ENCODE measurements at places on chromosomes 5 and 9.

DNA sequence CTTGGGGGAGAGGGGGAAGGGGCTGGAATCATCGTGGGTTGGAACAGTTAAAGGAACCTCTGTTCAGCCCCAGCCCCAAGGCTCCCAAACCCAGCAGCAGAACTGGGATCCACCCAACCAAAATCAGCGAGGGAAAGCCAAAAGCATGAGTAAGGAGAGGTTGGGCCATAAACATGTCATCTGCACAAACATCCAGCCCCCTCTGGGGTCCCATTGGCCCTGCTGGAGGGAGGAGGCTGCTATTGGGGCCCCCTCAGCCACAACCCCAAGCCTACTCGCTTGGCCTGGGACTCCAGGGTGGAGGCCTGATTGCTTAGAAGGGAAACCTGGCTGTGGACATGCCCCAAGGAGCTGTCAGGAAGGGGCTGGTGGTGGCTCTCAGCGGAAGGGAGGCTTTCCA, 154.9 kb downstream of the FGF18 start:
- H3K36me3 ChIP-seq = no peaks in the 10 kb centered on the region
- H3K27ac ChIP-seq = no peak overlapping the region
- DNase-seq = no peak
- H3K4me3 ChIP-seq = no peak overlapping the region

DNA sequence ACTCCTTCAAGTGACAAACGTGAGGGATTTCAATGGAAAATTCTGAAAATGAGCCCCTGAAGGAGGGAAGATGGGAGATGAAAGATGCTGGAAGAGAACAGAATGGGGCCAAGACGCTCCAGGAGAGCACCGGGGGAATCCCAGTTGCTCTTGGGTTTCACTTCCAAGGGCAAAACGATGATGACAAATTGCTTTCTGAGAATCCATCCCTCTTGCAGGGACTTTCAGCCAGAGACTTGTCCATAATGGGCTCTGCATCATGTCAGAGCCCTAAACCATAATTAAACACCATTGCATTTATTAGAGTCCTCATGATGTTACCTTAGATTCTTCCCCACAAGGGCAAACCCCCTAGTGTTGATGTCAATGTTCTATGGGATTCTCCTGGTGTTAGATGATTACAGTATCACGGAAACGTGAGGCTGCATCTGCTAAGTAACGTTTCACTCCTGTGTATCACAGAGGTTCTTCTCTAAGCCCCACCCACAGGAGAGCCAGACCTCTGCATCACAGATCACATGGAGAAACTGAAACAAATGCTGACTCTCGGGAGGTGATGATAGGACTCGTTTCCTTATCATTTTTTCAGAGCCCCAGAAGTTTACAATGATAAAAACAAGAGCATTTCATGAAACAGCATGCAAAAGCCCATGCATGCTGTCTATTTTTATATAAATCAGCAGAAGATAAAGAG, 114.4 kb downstream of the TENT4A start:
- no peaks in the 10 kb centered on the region for H3K27me3 ChIP-seq
- H3K4me3 ChIP-seq = no peak overlapping the region
- no peaks in the 10 kb centered on the region for H3K4me1 ChIP-seq
- no peaks in the 10 kb centered on the region for H3K36me3 ChIP-seq
- no peak for DNase-seq

DNA sequence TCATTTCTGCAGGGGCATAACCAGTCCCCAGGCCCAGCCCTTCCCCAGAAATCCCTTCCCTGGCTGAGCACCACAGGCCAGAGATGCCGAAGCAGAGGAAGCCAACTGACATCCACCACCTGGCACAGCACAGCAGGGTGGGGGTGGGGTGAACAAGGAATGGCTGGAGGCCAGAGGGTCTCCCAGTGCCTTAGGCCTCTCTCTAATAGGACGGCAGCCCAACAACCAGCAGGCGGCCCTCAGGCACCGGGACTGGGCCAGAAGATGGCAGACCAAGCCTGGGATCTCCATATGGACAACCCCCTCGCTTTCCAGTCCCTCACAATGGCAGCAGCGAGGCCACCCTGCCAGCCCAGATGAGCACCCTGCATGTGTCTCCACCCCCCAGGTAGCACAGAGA, 13.2 kb downstream of the PDLIM4 start:
- H3K36me3 ChIP-seq = no peaks in the 10 kb centered on the region
- no peak for DNase-seq
- H3K4me1 ChIP-seq = peaks cover 19% of the 10 kb centered on the region
- no peak overlapping the region for H3K27ac ChIP-seq

- no peak overlapping the region for H3K27ac ChIP-seq
- no peak for DNase-seq
- H3K27me3 ChIP-seq = no peaks in the 10 kb centered on the region
- no peak overlapping the region for H3K4me3 ChIP-seq
Measured at GRCh38 chr5:147860641-147861025, 17.9 kb upstream of the SCGB3A2 start.

- no peak overlapping the region for H3K27ac ChIP-seq
- no peaks in the 10 kb centered on the region for H3K27me3 ChIP-seq
- no peak overlapping the region for H3K4me3 ChIP-seq
Measured at GRCh38 chr9:122379340-122379739, 8.5 kb downstream of the PTGS1 start.

GRCh38 chr9:636931-637591, 204.4 kb upstream of the DMRT1 start:
- no peaks in the 10 kb centered on the region for H3K4me1 ChIP-seq
- DNase-seq = no peak
- H3K36me3 ChIP-seq = no peaks in the 10 kb centered on the region
- H3K27me3 ChIP-seq = no peaks in the 10 kb centered on the region
- H3K4me3 ChIP-seq = no peak overlapping the region

DNA sequence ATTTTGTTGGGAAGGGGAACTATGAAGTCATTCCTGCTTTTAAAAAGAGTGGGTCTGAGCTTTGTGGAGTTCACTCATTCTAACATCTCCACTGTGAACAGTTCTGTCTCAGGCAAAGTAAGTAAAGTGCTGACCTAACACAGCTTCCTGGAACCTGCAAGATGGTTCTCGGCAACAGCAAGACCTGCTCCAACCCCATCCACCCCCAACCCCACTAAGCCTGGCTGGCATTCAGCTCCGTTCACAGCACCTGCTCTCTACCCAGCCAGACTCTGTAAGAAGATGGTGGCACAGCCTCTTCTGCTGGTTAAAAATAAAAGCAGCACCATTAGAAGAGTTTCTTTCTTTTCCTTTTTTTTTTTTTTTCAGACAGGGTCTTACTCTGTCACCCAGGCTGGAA, 42.0 kb downstream of the EPB41L4B start:
- H3K27ac ChIP-seq = peak overlapping the region; percentile 38
- DNase-seq = peak; percentile 47
- no peak overlapping the region for H3K4me3 ChIP-seq

GRCh38 chr5:95671826-95672225, 11.0 kb downstream of the SPATA9 start:
- no peak for DNase-seq
- H3K4me1 ChIP-seq = peaks cover 7% of the 10 kb centered on the region
- H3K36me3 ChIP-seq = no peaks in the 10 kb centered on the region
- H3K27me3 ChIP-seq = no peaks in the 10 kb centered on the region

DNA sequence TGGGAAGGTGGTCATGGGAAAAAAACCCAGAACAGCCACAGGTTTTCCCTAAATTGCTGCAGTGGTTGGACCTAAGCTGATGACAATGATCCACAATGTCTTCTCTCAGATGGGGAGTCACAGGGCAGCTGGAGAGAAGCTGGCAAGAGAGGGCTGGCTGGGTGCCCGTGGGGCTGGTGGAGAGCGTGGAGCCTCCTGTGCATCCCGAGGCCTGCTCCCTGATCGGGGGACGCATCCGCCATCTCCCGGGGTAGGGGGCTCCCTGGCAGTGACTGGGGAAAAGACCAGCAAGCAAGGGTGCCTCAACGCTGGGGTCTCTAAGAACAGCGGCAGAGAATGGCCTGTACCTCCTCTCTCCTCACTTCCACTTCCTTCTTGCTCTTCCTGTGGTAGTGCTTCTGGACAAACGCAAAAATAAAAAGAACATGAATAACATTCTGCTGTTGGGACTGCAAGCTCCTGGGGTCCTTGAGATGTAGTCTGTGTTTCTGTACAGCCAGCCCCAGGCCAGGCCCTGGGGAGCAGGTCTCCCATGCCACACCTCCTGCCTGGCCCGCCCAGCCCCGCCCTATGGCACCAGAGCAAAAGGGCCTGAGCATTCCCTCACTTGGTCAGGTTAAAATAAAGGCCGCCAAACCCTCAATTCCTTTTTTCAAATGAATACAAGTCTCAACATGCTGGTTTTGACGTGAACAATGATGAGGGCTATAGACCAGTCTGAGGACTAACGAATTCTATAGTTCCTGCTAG, 7.0 kb upstream of the MRNIP start:
- H3K27ac ChIP-seq = no peak overlapping the region
- no peak for DNase-seq
- no peaks in the 10 kb centered on the region for H3K27me3 ChIP-seq
- no peaks in the 10 kb centered on the region for H3K4me1 ChIP-seq
- peaks cover 19% of the 10 kb centered on the region for H3K36me3 ChIP-seq
- no peak overlapping the region for H3K4me3 ChIP-seq

- no peak overlapping the region for H3K4me3 ChIP-seq
- no peak overlapping the region for H3K27ac ChIP-seq
- no peaks in the 10 kb centered on the region for H3K4me1 ChIP-seq
- no peaks in the 10 kb centered on the region for H3K27me3 ChIP-seq
- no peaks in the 10 kb centered on the region for H3K36me3 ChIP-seq
Measured at GRCh38 chr9:126428534-126429175, 102.0 kb downstream of the MVB12B start.

DNA sequence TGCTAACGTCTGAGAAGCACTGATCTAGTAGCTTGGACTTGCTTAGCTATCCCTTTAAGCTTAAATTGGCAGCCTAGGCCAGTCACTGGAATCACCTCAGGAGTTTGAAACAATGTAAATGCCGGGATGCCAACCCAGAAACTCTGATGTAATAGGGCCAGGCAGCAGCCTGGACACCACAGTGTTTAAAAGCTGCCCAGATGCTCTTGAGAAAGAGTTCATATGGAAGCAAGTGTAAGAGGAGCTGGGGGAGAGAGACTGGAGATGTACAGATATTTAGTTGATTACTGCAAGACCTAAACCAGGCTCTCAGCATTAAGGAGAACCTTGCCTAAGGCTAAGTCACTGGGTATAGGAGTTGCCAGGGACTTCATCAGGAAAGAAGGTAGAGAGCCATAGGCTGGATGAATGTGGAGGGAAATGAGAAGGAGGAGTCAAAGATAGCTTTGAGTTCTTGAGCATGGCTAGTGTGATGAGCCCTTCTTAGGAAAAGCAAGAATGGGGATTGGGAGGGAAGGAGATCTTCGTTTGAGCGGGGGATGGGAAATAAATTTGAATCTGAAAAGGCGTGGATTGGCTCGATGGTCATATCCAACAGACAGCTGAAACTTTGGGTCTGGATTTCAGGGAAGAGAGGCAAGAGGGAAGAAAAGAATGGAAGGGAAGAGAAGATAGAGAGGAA, 392.9 kb upstream of the WWC1 start:
- no peaks in the 10 kb centered on the region for H3K27me3 ChIP-seq
- no peak overlapping the region for H3K4me3 ChIP-seq
- H3K4me1 ChIP-seq = no peaks in the 10 kb centered on the region
- no peaks in the 10 kb centered on the region for H3K36me3 ChIP-seq
- DNase-seq = no peak
- no peak overlapping the region for H3K27ac ChIP-seq

DNA sequence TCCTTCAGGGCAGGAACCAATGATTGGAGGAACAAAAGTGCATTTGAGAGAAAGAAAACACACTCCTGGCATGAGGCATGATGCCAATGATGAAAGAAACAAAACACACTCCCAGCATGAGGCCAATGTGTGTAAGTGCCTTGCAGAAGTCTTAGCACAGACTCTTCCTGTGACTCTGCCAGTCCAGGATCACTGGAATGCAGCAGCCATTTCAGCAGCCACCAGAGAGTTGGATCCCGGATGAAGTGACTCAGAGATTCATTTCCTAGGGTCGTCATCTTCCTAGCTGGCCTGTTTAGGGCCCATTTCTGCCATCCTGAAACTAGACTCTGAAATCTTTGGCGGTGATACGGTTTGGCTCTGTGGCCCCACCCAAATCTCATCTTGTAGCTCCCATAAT, 212.5 kb downstream of the CFAP90 start:
- no peak overlapping the region for H3K27ac ChIP-seq
- no peak overlapping the region for H3K4me3 ChIP-seq
- no peaks in the 10 kb centered on the region for H3K27me3 ChIP-seq
- no peaks in the 10 kb centered on the region for H3K36me3 ChIP-seq
- DNase-seq = no peak

- no peak overlapping the region for H3K4me3 ChIP-seq
- H3K27ac ChIP-seq = no peak overlapping the region
- H3K27me3 ChIP-seq = no peaks in the 10 kb centered on the region
- no peaks in the 10 kb centered on the region for H3K4me1 ChIP-seq
- no peak for DNase-seq
Measured at GRCh38 chr9:110066929-110067716, 140.8 kb downstream of the C9orf152 start.

DNA sequence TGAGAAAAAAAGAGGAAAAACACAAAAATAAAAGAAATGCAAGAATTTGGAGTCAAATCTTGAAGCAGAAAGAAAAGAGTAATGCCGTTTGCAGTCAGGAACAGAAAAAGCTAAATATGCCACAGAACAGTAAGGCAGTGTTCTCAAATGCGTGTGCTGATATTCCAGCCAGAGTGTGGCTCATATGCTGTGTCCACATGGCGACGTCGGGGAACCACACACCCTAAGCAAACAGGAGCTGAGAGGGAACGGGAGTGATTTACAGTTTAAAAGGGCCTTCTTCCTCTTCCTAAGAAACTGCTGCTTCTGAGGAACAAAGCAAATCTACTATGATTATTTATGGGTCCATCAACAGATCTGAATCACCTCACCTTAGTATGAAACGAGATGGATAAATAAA, 42.7 kb downstream of the DDX31 start:
- H3K36me3 ChIP-seq = no peaks in the 10 kb centered on the region
- H3K4me3 ChIP-seq = no peak overlapping the region
- H3K27ac ChIP-seq = no peak overlapping the region
- DNase-seq = no peak

DNA sequence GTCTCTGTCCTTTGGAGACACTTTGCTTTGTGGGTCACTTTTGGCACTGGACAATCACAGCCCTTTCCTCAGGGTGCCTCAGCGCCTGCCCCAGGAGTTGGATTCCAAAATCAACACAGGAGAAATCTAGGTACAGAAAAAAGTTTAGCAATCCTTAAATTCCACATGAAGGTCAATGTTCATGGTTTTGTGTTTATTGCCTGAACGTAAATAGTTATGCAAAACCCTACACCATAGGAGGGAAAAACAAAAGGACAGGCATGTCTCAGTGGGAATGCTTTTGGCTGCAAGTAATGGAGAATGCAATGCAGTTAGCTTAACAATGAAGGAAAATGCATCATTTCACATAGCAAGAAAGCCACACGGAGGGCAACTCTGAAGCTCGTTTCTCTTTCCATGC, 6.5 kb upstream of the HMCN2 start:
- no peaks in the 10 kb centered on the region for H3K27me3 ChIP-seq
- no peaks in the 10 kb centered on the region for H3K4me1 ChIP-seq
- no peak for DNase-seq
- H3K27ac ChIP-seq = no peak overlapping the region
- H3K36me3 ChIP-seq = no peaks in the 10 kb centered on the region
- H3K4me3 ChIP-seq = no peak overlapping the region

GRCh38 chr5:147037515-147038205, 159.1 kb upstream of the PPP2R2B start:
- no peaks in the 10 kb centered on the region for H3K27me3 ChIP-seq
- no peaks in the 10 kb centered on the region for H3K36me3 ChIP-seq
- no peak for DNase-seq
- H3K4me3 ChIP-seq = no peak overlapping the region

GRCh38 chr9:7542126-7542525, 257.5 kb downstream of the DMAC1 start:
- H3K4me3 ChIP-seq = no peak overlapping the region
- no peaks in the 10 kb centered on the region for H3K4me1 ChIP-seq
- H3K27me3 ChIP-seq = no peaks in the 10 kb centered on the region
- no peak for DNase-seq
- no peaks in the 10 kb centered on the region for H3K36me3 ChIP-seq
- no peak overlapping the region for H3K27ac ChIP-seq
